Anterior cingulate cortex (tissue), 58 donors: ENCODE measurements at places on chromosomes 5 and 9.

DNA sequence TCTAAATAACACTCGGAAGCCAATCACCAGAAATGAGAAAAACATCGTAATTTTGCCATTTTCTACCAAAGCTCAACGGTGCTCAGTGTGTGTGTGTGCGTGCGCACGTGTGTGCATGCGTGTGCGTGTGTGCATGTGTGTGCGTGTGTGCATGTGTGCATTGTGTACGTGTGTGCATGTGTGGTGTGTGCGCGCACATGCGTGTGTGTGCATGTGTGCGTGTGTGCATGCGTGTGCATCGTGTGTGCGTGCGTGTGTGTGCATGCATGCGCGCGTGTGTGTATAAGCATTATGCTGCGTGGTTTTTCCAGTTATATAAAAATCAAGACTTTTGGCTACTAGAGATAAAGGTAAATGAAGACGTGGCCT, 165.0 kb downstream of the DAB2IP start:
- no peak for DNase-seq

DNA sequence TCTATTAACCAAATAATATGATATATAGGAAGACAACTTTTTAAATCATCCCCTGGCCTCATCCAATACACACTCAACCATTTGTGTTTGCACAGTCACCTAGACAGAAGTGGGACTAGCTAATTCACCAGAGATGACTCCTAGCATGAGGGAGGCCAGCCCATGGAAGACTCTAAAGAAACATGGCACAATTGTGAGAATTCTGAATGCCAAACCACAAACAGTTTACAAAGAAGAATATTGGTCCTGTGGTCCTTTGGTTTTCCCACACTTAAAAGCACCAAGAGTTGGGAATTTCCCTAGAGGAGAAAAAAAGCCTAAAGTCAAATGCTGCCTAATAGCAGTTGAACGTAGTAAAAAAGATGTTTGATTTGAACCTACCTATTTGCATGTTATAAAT, 609.9 kb downstream of the ACTL7B start:
- no peak for DNase-seq

DNA sequence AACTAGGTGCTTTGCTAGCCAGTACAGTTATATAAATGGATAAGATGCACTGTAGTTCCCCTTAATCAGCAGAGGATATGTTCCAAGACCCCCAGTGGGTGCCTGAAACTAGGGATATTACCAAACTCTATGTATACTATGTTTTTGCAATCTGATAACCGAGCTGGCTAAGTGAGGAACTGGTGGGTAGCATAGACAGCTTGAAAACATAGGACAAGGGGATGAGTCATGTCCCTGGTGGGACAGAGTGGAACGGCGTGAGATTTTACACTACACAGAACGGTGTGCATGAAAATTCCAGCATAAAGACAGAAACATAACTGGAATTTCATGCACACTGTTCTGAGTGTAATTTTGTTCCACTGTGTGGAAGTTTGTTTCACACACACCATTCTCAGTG, 86.9 kb downstream of the BASP1 start:
- no peak for DNase-seq

- no peak for DNase-seq
Measured at GRCh38 chr9:130215341-130216119, 43.3 kb downstream of the NCS1 start.

DNA sequence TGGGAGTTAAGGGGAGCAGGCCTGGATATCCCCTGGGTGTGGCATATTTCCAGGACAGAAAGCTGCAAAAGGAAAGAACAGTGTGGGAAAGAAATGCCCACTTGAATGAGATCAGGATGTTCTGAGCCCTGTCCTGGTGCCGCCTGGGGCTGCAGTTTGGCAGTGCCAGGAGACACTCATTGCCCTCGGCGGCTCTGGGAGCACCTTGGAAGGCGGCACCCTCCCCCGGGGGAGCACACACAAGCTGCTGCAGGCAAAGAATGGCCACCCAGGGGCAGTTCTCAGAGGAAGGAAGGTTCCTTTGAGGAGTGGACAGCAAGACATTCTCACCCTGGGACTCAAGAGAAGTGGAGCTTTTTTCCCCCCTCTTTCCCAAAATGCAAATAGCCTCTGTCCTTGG, 305.3 kb downstream of the NTRK2 start:
- DNase-seq: no peak

- DNase-seq: no peak
Measured at GRCh38 chr5:169548315-169548714, 35.3 kb upstream of the SPDL1 start.

DNA sequence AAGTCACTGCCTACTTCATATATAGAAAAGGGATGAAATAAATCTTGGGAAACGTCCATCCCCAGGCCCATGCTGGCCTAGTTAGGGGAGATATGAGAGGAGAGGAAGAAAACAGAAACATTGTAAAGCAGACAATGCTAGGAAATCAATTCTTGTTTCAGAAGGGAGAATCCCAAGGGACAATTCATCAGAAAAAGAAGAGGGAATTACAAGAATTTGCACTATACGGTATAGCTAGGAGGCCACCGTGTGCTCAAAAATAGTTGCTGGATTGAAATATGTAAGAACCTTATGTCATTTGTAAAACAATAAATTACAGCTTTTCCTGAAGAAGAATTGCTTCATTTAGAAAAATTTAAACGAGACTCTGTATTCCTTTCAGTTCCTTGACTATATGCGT, 8.3 kb upstream of the SHC3 start:
- no peak for DNase-seq

DNA sequence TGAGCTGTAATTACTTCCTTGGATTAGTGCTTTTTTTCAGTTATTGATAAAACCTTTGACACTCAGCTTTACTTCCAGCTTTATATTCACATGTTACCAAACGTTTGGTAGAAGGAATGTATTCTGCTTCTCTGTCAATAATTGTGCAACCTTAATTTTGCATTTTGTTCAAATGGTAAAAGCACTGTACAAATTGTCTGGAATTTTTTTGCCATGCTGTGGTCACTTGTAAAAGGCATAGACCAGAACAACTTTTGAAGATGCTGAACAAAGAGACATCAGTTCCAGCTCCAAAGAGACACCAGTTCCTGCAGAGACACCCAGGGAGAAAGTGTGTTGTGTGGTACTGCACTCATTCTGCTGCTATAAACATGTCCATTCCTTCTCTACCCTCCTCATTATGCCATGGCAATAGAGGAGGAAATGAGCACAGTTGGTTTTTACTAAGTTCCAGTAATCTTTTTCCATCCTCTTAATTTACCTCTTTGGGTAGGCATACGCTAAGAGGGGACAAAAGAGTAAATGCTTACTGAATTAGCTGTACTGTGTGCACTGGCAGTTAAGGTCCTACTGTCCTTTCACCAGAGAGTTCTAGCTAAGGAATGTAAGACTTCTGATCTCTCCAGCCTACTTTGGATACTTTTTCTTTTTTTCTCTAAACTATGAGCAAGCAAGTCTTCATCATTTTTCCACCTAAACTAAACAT, 387.4 kb downstream of the FGF10 start:
- DNase-seq: no peak

- DNase-seq: no peak
Measured at GRCh38 chr5:108505608-108506007, 123.7 kb upstream of the FBXL17 start.

- DNase-seq: no peak
Measured at GRCh38 chr5:41656597-41656996, 146.2 kb upstream of the PLCXD3 start.

DNA sequence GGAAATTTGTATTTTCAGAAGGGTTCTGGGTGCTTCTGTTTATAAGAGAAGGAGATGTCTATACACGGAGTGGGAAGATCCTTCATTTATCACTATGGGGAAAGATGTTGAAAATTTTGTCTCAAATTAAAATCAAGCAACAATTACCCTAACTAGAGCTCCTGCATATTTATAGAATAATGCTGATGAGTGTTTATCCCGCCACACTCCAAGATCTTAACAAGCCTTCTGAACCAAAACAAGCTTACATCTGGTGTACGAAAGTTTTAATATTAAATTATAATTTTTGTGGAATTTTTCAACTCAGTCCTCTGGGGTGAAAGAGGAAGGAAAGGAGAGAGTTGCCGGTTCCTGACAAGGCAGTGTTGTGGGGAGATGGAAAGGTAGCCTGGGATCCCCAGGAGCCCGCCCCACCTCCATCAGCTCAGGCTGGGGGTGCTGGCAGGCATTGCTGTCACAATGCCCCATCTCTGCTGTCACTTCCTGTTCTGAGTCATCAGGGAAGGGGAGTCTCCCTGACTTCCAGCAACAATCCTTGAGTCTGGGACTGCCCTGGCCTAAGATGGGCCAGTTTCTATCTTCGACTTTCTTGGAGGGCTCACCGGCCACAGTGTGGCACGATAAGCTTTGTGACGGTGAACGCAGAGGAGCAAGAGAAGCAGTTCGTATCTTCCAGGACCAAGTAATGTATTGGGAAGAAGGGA, 64.5 kb downstream of the ERAP1 start:
- no peak for DNase-seq

- no peak for DNase-seq
Measured at GRCh38 chr9:33466565-33467495, 6.9 kb downstream of the NOL6 start.

GRCh38 chr5:143331956-143332355, 71.5 kb downstream of the NR3C1 start:
- DNase-seq: no peak

- no peak for DNase-seq
Measured at GRCh38 chr9:114186605-114187289, 31.4 kb downstream of the COL27A1 start.
